ENCODE measurements at places on chromosomes 12 and 14.

GRCh38 chr14:73463411-73463810, 5.1 kb upstream of the NUMB start:
- DNase-seq, result peak; percentile 83

GRCh38 chr12:110658878-110659277, 30.0 kb downstream of the HVCN1 start:
- no peak for DNase-seq

- no peak for DNase-seq
These were observed 35.4 kb upstream of the SPPL3 start for GRCh38 chr12:120939523-120939922.

GRCh38 chr14:65290830-65291229, 121.7 kb upstream of the FUT8 start:
- DNase-seq, result peak; percentile 96

- DNase-seq, result no peak
These were observed 504.9 kb downstream of the DIO2 start for GRCh38 chr14:79706382-79706781.

GRCh38 chr12:24788886-24789285, 160.0 kb downstream of the BCAT1 start:
- no peak for DNase-seq

GRCh38 chr12:11630046-11630706, 19.3 kb upstream of the ETV6 start:
- DNase-seq, result no peak

DNA sequence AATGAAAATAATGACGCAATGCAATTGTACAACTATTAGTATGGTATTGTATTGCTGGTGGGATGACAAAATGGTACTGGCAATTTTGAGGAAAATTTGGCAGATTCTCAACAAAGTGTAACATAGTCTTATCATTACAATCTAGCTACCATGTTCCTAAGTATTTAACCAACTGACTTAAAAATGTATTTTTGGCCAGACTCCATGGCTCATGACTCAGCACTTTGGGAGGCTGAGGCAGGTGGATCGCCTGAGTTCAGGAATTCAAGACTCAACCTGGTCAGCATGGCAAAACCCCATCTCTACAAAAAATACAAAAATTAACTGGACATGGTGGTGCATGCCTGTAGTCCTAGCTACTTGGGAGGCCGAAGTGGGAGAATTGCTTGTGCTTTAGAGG, 1409.5 kb downstream of the AACS start:
- no peak for DNase-seq

DNA sequence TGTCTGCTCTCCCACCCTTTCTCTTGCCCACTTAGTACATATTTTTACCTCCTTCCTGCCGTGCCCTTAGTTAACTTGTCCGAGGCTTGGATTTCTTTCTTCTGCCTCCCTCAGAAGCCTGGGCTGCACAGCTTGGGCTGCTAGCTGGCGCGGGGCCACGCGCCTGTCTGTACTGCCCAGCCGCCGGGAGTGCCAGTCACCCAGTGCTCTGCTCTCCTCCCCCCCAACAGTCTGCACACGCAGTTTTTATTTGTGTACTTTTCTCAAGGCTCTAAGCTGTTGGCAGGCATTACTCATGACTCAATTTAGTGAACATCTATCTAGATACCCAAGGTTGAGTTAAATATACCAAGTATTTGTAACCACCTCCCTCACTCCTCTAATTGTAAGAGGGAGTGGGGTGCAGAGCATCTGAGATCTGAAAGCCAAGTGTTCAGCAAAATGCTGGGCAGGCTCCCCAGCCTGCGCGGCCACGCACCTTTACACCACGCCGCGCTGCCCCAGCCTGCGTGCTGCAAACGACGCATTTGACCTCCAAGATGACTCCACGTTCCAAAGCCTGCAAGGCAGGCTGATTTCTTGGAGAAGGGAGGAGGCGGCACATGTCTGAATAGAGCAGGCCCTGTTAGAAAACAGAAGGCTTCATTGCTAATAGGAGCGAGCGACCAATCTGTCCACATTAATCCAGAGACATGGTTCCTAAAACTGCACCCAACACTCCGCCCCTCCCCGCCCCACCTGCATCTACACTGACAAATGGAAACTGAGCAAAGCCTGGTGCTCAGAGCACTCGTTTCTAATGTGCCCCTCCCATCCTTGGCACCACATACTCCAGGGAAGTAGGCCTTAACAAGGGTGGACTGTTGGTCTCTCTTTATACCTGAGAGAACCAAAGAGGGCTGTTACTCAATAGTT, 18.2 kb upstream of the CACNA2D4 start:
- DNase-seq, result peak; percentile 75

GRCh38 chr12:73678335-73678734, 859.3 kb upstream of the ATXN7L3B start:
- DNase-seq, result peak; percentile 39

- DNase-seq, result peak; percentile 20
These were observed 271.6 kb downstream of the NPAS3 start for GRCh38 chr14:33210311-33210710.

DNA sequence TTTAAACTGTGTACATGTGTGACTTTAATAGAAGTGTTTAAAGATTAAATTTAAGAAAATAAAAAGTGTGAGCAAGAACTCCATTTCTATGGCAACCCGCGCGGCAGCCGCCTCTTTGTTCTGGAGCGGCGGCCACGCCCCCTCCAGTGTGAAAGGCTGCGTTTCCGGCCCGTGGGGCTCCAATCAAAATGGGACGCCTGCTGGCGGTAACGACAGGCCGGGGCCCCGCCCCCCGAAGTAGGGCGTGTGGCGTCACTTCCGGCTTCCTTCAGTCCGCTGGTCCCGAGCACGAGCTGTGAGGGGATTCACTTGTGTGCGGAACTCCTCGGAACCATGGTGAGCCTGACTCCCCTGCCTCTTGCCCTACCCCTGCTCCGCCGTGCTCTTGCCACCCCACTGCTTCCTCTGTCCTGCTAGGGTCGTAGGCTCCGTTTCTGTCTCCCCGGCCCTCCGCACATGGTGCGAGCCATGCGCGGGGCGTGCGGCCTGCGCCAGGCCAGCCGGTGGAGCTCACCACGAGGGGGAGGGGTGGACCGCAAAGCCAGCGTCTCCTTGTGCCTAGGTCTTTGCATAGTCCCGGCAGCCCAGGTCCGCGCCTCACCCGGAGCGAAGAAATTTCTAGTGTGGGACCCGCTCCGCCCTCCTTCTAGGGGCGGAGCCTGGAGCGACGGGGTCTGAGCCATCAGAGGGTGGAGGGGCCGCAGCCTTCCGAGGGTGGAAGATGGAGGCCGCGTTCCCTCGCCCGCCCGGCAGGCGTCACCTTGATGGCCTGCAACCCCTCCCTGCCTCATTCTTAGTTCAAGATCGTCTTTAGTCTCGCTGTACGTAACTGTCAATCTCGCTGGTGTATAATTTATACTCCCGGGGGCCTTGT, at the start of gene CCT2:
TSS of gene CCT2 (plus strand) at position 271 of the 874 bp plus-strand sequence. CDS start at position 334, 63 bp downstream.
- peak; percentile 98 for DNase-seq

- peak; percentile 48 for DNase-seq
These were observed 626.6 kb downstream of the DIO2 start for GRCh38 chr14:79584679-79585078.

GRCh38 chr12:113200021-113200797, 14.7 kb downstream of the RITA1 start:
- no peak for DNase-seq

GRCh38 chr12:109925185-109925840, 25.2 kb downstream of the TCHP start:
- DNase-seq, result no peak

GRCh38 chr14:101986953-101987352, 22.6 kb downstream of the DYNC1H1 start:
- DNase-seq, result no peak

DNA sequence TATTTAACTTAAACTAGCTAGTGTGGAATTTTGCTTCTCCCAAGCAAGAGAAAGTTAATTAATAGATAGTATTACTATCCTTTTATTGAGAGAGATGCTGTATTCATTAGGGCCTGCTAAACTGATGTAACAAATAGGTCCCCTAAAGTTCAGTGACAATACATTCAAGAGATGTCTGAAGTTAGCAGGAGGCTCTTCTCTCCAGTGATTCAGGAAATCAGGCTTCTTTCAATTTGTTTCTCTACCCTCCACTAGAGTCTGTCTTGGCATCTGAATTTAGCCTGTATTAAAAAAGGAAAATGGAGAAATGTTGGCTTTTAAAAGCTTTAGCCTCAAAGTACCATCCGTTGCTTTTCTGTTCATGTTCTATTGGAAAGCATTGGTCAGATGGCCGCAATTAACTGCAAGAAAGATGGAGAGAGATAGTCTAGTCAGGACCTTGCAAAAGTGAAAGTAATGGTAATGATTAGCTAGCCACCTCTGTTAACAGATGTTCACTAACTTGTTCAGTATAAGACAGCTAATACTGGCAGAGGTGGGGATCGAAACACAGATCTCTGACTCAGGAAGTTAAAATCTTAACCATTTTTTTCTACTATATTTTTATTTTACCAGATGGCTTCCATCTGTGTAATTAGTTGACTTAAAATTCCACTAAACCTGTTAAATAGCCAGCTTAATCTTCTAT, 786.8 kb downstream of the TMTC2 start:
- DNase-seq, result no peak
